Osteoblast (primary cell): ENCODE measurements at places on chromosomes 6 and 20. TPM values are rescaled to one million over a fixed set of nuclear protein-coding genes. Genes with fewer than 3 reads are reported as not detected.

Gene KCNK5
- not detected in 2 replicates for total RNA-seq

DNA sequence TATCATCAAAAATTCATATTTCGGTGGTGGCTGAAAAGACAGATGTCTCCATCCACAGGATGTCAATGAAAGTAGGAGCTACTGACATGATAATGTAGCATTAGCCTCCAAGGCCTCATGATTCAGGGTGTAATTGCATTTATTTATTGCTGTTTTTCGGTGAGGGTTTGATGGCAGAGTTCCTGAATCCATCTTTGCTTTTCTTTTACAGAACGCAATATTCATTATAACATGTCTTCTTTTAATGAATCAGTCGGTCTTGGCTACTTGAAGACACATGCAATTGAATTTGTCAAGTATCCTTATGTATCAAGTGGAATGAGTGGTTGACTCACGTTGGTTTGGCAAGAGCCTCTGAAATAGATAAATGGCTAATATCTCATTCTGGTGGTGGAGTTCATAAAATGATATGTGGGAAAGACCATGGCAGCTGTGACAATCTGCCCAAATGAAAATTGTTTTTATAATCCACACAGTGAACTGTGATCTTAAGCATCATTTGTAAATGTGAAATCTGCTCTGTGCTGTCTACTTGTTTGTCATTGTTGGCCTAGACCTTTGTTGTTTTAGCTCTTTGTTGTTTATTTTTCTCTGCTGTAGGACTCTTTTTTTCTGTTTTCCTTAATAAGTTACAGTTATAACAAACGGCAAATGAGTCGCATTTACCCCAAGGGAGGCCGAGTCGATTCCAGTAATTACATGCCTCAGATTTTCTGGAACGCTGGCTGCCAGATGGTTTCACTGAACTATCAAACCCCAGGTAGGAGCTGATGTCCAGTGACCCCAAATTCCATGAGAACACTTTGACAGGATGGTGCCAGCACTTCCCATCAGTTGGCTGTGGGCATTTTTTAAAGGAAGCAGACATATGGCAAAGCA, 105.7 kb upstream of the LAMP5 start:
- no peak for DNase-seq

Gene DZANK1
- 1.4 and 1.5 TPM in 2 replicates for total RNA-seq

DNA sequence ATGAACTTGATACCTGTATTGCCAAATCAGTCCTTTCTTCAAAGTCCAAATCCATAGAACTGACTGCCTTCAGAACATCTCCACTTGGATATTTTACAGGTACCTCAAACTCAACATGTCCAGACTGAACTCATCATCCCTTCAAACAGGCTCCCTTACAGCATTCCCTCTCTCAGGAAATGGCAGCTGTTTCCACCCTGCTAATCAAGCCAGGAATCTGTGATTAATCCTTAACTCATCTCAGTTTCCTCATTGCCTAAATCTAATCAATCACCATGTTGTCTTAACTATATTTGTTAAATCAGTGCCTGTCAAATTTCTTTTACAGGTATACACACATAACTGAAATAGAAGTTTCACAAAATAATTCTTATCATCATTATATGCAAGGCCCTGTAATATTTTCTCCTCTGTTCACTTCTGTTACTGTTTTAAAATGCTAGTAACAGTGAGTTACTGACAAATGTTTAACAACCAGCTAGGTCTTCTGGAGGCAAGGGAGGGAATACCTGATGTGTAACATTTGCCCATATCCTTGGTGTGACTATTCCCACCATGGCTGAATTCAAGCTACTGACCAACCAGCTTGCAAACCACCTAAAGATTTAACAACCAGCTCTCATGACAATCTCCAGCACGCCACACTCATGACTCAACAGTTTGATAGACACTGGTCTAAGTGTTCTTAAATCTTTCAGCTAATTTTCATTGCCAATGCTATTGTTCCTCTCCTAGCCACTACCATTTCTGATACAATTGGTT, 124.9 kb downstream of the ADAT2 start:
- no peak for DNase-seq

GRCh38 chr6:22765015-22765414, 195.6 kb downstream of the HDGFL1 start:
- peak; percentile 14 for DNase-seq

GRCh38 chr20:9490161-9490560, 24.2 kb upstream of the LAMP5 start:
- DNase-seq, result no peak

Gene PDCD2
- 62.2 and 69.5 TPM in 2 replicates for total RNA-seq

DNA sequence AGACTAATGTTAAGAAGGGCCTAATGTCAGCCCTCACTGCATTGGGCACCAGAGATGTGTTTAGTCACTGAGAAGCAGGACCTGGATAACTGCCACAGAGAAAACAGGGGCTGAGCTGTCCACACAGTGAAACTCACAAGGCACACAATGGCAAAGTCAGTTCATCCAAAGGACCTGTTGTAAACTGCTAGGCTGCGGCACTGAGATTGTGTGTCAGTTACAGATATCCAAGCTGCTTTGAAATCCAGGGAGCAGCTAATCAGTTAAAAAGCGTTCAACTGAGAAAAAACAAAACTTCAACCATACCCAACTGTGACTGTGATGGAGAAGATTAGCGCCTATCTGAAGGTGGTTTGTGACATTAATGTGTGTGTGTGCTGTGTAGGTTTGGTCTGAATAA, 27.8 kb upstream of the TMEM14A start:
- DNase-seq, result no peak

DNA sequence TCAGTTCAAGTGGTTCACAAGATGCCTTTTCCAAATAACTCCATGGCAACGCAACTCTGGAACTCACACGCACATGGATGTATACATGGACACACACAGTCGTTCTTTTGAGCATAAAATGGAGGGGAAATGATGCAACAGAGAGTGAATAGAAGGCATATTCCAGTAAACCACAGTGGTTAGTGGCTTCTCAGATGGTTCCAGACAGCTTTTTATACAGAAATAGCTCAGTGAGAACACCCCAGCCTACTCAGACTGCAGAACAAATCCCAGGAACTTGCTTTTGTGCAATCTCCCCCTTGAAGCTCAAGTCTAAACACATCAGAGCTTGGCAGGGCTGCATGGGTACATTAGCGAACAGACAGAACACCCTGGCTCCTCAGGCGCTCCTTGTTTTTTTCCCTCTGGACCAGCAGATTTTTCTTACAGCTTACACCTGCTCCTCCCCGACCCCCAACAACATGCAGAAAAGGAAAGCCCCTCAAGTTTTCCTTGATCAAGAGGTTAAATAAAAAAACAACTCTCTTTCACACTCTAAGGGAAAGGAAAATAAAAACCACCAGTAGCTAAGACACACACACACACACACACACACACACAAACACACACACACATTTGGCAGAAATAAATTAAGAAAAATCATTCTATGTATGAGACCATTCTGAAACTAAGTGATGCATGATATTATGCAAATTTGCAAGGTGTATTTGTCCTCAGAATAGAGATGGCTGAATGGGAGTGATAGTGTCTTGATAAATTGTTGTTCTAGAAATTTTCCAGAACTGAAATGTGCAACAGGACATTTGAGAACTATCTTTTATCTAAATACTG, 51.2 kb upstream of the RANBP9 start:
- peak; percentile 90 for DNase-seq

GRCh38 chr20:19368351-19368750, 155.9 kb downstream of the SLC24A3 start:
- no peak for DNase-seq

Gene PRSS16
- not detected in 2 replicates for total RNA-seq

GRCh38 chr6:10733151-10733715, 10.4 kb downstream of the TMEM14C start:
- DNase-seq, result no peak
